ENCODE measurements at places on chromosomes 5 and 9.

DNA sequence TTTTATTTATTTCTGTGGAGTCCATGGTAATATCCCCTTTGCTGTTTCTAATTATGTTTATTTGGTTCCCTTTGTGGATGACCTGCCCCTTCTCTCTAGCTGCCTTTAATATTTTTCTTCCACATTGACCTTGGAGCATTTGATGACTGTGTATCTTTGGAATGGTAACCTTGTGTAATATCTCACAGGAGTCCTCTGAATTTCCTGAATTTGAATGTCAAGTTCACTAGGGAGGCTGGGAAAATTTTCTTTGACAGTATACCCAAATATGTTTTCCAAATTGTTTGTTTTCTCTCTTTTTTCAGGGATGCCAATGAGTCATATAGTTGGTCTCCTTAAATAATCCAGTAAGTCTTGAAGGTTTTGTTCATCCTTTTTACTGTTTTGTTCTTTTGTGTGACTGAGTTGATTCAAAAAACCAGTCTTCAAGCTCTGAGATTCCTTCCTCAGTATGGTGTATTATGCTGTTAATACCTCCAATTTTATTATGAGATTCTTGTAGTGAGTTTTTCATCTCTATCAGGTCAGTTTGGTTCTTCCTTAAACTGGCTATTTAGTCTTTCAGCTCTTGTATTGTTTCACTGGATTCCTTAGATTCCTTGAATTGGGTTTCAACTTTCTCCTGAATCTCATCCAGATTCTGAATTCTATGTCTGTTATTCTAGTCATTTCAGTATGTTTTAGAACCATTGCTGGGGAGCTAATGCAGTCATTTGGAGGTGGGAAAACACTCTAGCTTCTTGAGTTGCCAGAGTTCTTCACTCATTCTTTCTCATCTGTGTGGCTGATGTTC lies 349.0 kb upstream of the TARS1 start:
- no peak for DNase-seq

DNA sequence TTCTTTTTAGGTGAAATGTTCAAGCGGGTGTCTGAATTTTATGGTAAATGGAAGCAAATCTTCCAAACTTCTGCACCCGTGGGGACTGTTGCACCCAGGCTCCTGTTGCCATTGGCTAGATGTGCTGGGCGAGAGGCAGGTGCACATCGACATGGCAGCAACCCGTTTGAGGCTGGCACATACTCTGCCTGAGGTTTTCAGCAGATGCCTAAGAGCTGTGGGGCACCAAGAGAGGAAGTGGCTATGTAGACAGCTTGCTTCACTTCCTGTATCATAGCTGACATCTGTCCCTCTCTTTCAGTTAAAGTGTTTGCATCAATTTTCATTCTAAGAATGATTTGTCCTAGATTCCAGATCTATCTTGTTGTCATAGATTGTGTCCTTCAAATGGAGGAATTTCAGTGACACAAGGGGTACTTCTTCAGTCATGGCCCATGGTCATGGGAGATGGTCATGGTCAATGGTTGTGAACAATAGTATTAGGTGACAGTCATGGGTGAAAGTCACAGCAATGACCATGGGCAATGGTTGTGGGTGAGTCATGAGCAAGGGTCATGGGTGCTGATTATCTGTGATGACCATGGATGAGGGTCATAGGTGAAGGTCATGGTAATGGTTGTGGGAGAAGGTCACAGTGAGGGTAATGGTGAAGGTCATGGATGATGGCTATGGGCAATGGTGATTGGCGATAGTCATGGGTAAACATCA lies 115.1 kb upstream of the IRX4 start:
- DNase-seq, result no peak

DNA sequence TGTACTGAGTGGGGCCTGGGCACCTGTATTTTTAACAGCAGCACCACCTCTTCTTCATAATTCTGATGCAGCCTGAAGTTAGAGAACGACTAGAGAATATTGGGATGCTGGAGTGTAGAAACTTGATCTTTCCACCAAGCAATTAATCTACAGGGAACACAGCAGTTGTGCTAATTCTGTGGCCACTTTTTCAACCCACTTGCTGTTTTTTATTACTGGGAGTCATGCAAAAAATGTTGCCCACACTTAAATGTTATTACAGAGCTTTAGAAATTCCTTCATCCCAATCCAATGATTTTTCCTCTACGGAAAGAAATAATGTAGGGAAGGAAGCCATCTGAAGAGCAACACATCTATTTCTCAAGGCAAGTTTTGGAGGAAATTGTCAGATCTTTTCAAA lies 190.9 kb upstream of the TUT7 start:
- DNase-seq, result no peak

DNA sequence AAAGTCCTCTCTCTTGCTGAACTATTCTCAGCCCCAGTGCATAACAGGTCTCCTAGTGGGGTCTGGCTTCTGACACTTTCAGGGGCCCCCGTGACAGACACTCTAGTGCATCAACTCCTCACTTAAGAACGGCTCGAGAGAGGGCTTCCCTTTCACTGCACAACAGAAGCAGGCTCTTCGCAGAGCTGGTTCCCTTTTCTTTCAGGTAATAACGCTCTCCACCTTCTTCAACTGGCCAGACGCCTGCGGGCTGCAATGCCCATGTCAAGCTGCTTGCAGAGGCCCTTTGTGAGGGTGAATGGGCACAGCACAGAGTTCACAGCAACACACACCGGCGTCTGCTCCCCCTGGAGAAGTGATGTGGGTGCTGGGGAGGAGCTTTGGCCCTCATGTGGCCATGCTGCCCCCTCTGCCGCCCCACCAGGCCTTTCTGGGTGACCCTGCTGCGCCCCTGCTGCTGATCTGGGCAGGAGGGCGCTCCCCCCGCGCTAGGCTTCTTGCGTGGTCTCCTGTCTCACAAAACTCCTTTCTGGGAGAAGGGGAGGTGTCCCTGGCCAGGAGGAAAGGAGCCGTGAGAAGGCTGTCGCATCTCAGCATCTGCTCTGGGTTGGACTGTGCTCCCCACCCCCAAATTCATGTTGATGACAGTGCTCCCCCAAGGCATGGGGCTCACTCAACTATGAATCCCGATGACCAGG lies 2.4 kb downstream of the MRPL36 start:
- DNase-seq, result no peak

- DNase-seq, result no peak
Measured at GRCh38 chr9:88303721-88304451, 84.4 kb upstream of the SPIN1 start.

GRCh38 chr9:128921881-128922763 lies 1.3 kb downstream of the PHYHD1 start:
- DNase-seq, result no peak

GRCh38 chr9:79707589-79707988 lies 135.8 kb downstream of the TLE4 start:
- DNase-seq, result no peak

GRCh38 chr5:107289030-107289714 lies 381.6 kb downstream of the EFNA5 start:
- no peak for DNase-seq

- DNase-seq, result no peak
Measured at GRCh38 chr9:69326261-69326660, 1.2 kb downstream of the ENTREP1 start.

- no peak for DNase-seq
Measured at GRCh38 chr5:142032747-142033631, 20.2 kb upstream of the GNPDA1 start.

DNA sequence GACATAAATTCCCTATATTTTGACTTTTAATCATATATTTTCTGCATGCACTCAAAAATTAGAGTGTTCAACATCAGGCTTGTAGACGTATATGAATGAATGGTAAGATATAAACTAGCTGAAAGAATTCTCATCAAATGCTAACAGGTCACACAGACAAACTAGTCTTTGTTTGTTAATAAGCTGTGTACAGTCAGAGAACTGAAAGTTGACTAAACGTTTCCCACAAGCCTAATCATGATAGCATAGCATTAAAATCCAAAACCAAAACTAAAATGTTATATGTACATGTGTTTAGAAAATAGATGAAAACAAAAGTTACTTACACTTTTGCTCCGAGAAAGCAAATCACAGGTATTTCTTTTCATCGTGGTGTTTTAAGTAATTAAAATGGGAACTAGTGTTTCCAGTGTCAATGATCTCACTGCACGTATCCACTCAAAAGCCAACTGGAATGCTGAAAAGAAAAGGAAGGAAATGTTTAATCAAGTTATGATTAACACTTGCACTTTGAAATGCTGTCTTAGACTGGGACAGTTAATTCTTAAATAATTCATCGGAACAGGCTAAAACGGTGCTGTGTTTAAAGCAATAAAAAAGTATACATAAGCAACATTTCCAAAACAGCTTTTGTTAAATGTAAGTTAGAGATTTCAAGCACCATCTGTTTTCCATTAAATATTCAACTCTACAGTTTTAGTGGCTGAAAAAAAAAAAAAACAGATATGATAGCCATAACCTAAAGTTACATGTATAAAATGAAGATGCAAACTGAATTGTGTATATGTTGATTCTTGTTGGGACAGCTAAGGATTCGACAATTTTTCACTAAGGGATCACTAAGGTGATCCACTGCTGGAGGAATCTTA lies 291.9 kb upstream of the PDE4D start:
- DNase-seq, result no peak

- no peak for DNase-seq
Measured at GRCh38 chr5:55134053-55134722, 25.8 kb upstream of the GPX8 start.

GRCh38 chr5:129857116-129857515 lies 47.1 kb upstream of the CHSY3 start:
- no peak for DNase-seq

- no peak for DNase-seq
Measured at GRCh38 chr5:30607301-30607894, 586.1 kb upstream of the CDH6 start.

DNA sequence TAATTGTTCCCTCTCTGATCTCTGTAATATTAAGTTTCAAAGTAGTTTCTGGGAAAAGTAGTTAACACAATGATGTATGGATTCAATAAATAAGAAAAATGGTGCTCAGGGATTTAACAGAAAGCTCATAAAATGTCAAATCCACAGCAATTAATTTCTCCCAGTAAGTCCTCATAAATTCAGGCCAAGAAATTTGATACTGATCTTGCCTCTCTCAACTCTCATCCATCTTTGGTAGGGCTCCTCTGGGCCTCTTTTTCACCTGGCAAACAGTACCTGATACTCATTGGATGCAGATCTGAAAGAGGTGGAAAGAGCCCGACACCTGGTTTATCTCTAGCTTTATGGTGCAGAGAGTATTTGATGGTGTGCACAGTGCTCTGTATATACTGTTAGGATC lies 106.1 kb downstream of the STK32A start:
- no peak for DNase-seq

- DNase-seq, result no peak
Measured at GRCh38 chr5:14039063-14039462, 94.6 kb upstream of the DNAH5 start.

- no peak for DNase-seq
Measured at GRCh38 chr5:1133510-1134201, 21.8 kb upstream of the SLC12A7 start.

- peak; percentile 31 for DNase-seq
Measured at GRCh38 chr5:180470966-180471582, 23.1 kb upstream of the CNOT6 start.

- no peak for DNase-seq
Measured at GRCh38 chr5:168776070-168776469, 196.9 kb upstream of the PANK3 start.

- DNase-seq, result no peak
Measured at GRCh38 chr5:133081036-133081435, 29.2 kb downstream of the HSPA4 start.

DNA sequence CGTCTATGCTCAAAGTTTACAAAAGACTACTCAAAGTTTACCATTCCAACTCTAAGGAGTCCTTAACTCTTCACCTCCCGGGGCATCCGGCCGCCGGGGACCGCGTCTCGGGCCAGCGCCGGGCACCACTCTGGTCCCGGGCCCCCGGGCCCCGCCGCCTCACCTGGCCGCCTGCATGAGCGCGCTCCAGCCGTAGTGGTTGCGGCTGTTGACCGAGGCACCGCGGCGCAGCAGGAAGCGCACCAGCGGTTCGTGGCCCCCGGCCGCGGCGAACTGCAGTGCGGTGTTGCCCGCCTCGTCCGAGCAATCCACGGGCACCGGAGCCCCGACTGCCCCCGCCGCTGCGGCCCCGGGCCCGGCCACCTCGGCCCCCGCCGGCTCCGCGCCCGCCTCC lies 388 bp downstream of the ANKS6 start:
- no peak for DNase-seq

DNA sequence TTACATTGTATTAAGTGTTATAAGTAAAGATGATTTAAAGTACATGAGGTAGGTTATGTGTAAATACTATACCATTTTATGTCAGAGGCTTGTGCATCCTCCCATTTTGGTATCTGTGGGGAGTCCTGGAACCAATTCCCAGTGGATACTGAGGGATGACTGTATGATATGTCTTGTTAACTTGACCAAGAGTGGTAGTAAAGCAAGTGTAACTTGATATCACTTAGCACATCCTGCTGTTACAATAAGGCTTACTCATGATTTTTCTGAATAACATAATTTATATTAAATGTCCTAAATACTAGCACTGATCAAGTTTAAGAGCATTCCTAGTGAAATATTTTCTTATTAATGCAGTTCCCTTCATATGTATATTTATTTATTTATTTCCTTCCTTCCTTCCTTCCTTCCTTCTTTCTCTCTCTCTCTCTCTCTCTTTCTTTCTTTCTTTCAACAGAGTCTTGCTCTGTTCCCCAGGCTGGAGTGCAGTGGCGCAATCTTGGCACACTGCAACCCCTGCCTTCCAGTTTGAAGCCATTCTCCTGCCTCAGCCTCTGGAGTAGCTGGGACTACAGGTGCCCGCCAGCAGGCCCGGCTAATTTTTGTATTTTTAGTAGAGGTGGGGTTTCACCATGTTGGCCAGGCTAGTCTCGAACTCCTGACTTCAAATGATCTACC lies 7.5 kb downstream of the NDFIP1 start:
- no peak for DNase-seq

DNA sequence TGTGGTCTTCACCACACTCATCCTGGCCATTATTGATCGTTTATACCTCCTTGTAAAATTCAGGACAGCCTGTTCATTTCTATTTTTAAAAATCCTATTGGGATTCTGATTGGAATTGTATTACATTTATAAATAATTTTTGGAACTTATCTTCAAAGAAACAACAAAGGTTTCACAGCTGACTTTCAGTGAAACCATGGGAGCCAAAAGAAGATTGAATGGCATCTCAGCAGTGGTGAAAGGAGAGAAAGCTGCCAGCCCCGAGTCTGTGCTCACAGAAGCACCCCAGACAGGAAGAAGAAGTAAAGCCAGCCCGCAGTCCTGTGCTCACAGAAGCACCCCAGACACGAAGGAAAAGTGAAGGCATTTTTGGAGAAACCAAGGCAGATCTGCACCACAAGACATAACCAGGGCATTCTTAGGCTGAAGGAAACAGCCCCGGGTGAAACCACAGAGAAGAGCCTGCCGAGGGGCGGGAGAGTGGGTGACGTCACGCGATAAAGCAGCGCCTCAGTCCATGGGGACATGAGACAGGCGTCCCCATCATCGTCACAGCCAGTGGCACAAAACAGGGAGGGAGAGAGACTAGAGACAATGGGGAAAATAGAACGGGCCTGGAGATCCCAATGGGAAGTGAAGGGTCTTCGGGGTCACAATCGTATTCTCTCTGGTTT lies 42.5 kb upstream of the SLC9A3 start:
- no peak for DNase-seq

- no peak for DNase-seq
Measured at GRCh38 chr9:20321423-20322082, 300.7 kb downstream of the MLLT3 start.

Measured in stimulated activated CD8-positive, alpha-beta memory T cell treated with anti-CD3 and anti-CD28 coated beads, Interleukin-4, amount 100 ng/mL, for 1 hour (primary cell).